ENCODE measurements at places on chromosomes 1 and 21.

DNA sequence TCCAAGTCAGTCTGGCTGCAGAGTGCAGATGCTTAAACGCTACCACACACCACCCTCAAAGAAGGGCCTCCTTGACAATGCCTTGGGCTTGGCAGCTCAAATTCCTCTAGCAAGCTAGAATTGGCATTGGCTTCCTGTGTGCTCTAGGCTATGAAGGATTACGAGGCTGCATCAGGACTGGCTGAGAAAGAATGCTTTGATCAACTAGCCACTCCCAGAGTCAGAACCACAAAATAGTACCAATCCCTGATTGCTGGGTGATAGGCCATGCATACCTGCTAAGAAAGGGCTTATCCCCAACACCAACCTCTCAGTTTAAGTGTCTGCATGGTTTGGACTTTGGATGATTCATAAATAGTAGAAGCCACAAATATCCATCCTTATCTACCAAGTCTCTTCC is 504.9 kb downstream of the OMA1 start:
- DNase-seq: no peak

DNA sequence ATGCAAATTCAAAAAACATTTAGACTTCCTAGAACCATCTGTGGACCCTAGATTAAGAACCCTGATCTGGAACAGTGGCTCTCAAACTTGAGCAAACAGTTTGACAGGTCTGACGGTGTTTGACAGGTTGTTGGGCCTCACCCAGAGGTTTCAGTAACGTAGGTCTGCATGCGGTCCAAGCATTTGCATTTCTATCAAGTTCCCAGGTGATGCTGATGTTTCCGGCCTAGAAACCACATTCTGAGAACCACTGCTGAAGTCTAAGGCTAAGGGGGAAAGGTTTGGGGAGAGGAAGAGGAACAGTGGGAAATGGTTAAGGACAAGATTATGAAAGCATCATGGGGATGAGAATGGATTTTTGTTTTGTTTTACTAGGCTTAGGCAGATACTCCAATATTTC is 48.6 kb downstream of the MDM4 start:
- no peak for DNase-seq

DNA sequence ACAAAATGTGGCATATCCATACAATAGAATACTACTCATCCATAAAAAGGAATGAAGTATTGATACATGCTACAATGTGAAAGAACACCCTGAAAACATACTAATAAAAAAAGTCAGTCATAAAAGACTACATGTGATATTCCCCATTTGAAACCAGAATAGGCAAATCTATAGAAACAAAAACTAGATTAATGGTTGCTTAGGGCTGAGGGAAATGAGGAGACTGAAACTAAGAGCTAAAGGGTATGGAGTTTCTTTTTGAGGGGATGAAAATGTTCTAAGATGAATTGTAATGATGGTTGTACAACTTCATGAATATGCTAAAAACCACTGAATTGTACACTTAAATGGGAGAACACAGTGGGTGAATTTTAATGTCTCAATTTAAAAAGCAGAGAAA is 50.9 kb downstream of the ACBD6 start:
- no peak for DNase-seq

GRCh38 chr1:207763972-207764371 is 12.1 kb downstream of the CD46 start:
- DNase-seq: no peak

- no peak for DNase-seq
Observed at GRCh38 chr1:9894115-9894514, 16.0 kb downstream of the CTNNBIP1 start.

DNA sequence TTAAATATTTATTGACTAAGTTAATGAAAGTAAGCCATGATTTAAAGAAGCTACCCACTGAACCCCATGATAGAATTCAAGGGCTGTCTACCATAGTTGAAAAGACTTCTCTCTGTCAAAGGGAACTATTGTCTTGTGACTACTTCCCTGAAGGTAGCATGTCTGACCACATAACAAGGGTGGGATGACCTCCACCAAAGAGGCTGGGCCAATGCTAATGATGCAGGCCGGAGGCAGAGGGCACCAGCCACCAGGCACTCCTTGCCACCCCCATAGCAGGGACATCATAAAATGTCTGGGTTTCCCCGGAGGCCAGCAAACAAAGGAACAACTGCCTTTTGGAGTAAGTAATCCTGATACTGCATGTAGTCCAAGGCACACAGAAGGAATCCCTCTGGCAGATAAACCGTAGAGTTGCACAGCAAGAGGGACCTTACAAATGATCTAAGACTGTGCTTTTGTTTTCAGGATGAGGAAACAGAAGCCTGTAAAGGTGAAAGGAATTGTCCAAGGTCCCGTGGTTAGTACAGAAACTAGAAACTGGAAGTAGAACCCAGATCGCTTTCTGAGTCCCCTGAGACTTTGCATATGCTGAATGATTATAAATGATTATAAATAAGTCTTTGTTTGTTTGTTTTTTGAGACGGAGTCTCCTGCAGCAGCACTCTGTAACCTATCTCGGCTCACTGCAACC is 33.5 kb upstream of the ITPKB start:
- peak; percentile 32 for DNase-seq

- peak; percentile 58 for DNase-seq
Observed at GRCh38 chr21:25790122-25790877, 55.5 kb downstream of the GABPA start.

DNA sequence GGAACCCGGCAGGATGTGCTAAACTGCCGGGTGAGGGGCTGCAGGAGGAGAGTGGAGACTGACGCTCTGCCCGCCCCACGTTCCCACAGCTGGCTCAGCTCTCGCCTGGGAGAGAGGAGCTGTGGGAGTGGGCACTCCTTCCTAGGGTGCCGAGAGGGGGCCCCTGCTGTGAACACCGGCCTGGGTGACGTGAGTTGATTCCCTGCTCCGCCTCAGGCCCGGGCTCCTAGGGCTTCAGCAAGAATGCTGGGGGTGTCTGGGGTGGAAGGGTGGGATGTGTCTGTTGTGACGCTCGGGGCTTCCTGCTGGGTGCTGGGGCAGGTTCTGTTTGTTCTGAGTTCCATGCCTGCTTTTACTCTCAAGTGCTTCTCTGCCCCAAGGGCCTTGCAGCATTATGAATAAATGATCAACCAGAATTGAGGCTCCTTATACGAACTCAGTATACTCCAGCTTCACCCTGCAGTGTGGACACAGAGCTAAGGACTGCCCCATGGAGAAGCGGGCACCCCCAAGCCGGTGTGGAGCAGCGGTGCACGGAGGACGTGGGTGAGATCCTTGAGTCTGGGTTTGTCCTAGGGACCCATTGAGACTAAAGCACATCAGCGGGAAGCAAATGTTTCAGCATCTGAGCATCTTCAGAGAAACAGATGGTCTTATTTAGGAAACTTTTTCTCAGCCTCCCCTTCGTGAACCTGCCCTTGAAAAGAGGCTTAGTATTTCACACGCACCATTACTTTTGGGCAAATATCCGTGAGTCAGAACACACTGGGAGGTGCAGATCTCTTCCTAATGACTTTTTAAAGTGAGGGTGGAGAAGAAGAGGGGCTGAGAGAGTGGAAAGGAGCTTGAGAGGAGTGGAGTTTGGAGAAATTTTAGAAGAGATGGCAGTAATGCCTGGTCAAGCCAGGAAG is 41.7 kb downstream of the SYT6 start:
- no peak for DNase-seq

GRCh38 chr21:33866826-33867225 is 48.8 kb downstream of the ATP5PO start:
- no peak for DNase-seq

DNA sequence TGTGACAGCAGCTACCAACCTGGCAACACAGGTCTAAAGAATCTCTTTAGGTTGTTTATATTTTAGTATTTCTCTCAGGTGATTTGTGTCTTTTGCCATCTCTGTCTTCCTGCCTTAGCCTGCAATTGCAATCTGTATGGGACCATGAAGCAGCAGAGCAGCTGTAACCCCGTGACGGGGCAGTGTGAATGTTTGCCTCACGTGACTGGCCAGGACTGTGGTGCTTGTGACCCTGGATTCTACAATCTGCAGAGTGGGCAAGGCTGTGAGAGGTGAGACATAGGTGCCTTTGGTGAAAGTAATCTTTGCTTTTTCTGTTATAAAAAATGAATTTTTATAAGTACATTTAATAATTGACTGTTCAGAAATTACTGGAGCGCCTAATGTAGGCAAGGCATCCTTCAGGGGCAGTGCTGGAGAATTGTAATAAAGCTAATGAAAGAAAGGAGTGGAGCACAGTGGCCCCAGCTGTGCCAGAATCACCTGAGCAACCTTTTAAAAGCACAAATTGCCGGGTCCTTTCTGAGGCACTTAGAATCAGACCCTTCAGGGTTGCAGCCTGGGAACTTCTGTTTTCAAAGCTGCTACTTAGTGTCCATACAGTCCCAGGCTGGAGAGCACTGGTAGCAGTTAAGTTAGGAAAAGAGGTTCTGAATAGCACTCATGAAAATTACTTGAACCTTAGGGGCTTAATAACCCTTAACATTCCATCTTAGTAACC is 60.6 kb upstream of the LAMC2 start:
- DNase-seq: no peak

GRCh38 chr1:208595745-208596144 is 351.6 kb upstream of the PLXNA2 start:
- DNase-seq: no peak

DNA sequence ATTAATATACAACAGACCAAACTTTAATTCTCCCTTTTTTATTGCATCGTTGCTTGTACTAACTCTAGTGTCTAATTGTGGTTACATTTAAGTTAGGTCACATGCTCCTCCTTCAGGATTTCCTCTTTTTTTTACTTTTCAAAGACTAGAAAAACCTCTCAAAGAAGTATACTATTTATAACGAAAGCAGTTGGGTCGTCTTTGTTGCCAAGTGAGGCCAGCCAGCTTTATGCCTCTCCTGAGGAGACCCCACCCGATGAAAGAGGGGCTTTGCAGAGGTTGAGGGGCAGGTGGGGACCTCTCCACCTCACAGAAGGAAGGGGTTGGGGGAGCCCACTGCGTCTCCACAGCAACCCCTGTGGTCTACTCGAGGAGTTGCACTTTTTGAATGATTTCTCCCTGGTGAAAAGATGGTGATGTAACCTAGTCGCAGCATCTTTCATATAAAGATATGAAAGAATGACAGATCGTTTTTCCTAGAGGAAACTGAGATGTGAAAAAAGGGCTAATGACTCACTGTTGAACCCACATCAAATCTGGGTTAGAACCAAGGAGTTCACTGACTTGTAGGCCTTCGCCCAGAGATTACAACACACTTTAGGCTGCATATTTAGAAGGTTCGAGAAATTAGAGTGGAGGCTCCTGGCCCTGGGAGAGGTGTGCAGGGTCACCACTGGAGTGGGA is 6.4 kb downstream of the TGFB2 start:
- DNase-seq: peak; percentile 59

- no peak for DNase-seq
Observed at GRCh38 chr1:62318320-62318755, 896 bp downstream of the KANK4 start.
